ENCODE measurements at places on chromosomes 3 and 15.

GRCh38 chr3:39315420-39315819 is 14.1 kb upstream of the CCR8 start:
- DNase-seq = no peak

DNA sequence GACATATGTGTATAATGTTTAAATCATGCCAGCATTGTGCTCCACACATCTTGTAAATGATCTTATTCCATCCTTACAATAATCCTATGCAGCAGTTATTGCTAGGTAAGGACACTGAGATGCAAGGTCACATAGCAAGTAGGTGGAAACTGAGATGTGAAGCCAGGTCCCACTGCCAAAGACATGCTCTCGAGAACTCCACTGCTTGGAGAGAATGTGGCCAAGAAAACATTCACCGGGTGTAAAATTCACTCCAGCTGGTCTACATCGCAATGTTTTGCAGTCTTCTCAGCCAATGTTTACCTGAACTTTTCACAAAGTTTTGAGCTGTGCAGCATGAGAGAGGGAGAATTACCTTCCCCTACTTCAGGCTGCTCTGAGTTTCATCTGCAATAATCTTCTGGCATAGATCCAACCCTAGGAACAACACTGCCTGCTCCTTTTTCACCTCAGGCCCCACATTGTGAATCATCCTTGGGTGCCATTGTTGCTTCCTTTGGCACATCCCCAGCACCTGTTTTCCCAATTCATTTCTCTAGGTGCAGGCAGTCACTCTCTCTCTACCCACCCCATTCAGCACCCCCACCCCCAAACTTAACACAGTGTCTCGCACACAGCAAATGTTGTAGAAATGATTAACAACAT is 53.5 kb upstream of the PRTG start:
- DNase-seq = no peak

- no peak for DNase-seq
Measured at GRCh38 chr15:54017959-54018358, 39.7 kb downstream of the UNC13C start.

- DNase-seq = no peak
Measured at GRCh38 chr3:135891121-135891520, 74.4 kb upstream of the PPP2R3A start.

DNA sequence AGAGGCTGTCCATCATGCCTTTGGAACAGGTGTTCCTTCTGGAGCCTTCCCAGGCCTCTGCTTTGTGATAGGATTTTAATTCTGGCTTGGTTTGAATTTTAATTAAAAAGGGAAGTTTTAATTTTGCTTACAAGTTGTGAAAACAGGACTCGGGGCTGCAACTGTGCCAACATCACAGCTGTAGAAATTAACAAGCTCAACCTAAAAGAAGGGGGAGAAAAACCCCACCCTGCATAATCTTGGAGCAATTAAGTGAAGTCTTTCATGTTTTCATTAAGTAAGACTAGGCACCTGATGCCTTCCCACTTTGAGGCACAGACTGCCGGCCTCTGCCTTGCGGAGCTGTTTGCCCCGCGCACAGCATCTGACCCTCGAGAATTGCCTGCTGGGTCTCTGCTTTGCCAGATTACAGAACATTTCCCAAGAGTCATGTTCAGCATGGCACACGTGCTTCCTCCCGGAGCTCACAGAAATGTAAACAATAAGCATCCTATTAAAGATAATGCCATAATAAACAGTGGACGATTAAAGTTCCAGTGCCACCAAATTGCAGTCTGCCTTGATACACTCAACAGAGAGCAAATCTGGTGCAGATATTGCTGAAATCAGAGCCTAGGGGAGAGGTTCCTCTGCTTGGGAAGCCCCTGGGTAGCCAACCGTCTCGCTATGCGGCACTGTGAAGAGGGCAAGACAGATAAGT is 364.2 kb downstream of the LRTM1 start:
- DNase-seq = no peak
